ENCODE measurements at places on chromosomes 5 and 9.
A peak's percentile ranks its signal among the peaks of the same experiment; 100 is the strongest.

GRCh38 chr5:72347801-72348308 is 27.7 kb downstream of the PTCD2 start:
- peak; percentile 95 for DNase-seq

DNA sequence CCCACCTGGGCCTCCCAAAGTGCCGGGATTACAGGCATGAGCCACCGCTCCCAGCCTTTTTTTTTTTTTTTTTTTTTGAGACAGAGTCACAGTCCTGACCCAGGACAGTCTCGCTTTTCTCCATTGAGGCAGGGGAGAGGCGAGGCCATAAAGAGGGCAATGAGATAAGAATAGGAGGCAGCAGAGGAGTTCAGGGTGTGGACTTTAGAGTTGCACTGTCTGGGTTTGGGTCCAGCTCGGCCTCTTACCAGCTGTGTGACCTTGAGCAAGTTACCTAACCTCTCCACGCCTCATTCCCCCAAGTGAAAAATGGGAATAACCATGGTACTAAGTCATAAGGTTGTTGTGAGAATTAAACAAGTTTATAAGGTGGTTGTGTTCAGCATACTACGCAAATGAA is 24.6 kb upstream of the ANKH start:
- DNase-seq: no peak

GRCh38 chr5:76679231-76679630 is 36.7 kb upstream of the F2R start:
- DNase-seq: no peak

DNA sequence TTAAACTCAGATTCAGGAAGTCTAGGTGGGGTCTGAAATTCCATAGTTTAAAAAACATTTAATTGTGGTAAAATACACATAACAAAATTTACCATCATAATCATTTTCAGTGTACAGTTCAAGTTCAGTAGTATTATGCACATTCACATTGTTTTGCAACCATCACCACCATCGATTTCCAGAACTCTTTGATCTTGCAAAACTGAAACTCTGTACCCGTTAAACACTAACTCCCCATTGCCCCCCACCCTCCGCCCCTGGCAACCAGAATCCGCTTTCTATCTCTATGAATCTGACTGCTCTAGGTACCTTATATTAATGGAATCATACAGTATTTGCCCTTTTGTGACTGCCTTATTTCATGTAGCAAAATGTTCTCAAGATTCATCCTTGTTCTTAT is 117.5 kb downstream of the CEP120 start:
- no peak for DNase-seq

DNA sequence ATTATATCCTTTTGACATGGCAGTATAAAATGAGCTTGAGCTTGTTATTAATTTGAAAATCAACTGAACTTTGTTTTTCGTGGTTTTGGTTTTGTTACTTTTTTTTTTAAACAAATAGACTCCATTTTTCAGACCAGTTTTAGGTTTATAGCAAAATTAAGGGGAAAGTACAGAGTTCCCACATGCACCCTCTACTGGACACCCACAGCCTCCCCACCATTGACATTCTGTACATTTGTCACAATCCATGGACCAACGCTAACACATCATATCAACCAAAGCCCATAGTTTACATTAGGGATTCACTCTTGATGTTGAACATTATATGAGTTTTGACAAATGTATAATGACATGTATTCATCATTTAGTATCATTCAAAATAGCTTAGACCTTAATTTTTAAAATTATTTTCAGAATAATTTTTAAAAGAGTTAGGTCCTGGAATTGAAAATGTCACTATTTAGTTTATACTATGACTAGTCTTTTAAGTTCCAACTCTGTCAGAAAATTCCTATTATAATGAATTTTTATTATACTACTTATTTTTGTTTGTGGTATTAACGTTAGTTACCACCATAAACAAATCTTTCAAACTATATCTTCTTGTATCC is 35.3 kb upstream of the JMY start:
- DNase-seq: no peak

DNA sequence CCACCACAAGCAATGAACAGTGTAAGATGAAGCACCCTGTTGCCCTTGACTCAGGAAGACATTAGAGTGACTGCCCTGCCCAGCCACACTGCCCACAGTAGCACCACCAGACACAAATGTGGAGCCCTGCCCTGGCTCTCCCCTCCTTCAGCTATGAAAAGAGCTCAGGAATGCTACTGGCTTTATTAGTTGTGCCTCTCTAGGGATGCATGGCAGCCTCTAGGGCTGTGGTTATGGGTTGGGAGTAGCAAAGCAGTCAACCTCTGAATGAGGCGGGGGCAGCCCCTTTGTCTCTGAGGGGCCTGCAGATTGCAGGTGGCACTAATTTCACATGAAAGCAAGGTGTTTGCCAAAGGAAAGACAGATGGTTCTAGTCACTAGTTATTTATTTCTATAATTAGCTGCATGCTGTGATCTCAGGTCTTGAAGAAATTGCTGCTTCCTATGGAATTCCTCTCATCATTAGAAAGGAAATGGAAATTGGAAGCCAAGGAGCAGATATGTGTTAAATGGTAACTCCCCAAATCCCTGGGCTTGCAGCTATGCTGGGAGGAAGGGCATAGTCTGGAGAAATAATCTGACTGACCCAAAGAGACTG is 259.4 kb downstream of the TLR4 start:
- no peak for DNase-seq

- DNase-seq: no peak
Observed at GRCh38 chr9:134333234-134333873, 7.1 kb downstream of the RXRA start.

GRCh38 chr9:95822583-95823431 is 52.7 kb upstream of the ERCC6L2 start:
- DNase-seq: peak; percentile 44

DNA sequence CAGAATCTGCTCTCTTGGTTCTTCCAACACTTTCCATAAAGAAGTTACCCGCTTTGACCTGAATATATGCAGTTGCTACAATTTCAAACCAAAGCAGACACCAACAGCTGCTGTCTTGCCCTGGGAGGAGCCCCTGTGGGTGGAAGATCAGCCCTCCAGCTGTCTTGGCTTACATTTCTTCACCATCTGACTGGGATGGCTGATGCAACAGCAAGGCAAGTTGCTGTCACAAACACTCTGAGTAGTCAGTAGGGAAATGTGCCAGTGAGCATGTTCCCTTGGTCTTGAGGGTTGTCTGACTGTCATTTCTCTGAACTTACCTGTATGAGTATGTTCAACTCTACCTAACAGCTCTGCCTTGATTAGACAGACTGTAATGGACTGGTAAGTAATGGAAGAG is 152.9 kb downstream of the SGCD start:
- DNase-seq: peak; percentile 1

DNA sequence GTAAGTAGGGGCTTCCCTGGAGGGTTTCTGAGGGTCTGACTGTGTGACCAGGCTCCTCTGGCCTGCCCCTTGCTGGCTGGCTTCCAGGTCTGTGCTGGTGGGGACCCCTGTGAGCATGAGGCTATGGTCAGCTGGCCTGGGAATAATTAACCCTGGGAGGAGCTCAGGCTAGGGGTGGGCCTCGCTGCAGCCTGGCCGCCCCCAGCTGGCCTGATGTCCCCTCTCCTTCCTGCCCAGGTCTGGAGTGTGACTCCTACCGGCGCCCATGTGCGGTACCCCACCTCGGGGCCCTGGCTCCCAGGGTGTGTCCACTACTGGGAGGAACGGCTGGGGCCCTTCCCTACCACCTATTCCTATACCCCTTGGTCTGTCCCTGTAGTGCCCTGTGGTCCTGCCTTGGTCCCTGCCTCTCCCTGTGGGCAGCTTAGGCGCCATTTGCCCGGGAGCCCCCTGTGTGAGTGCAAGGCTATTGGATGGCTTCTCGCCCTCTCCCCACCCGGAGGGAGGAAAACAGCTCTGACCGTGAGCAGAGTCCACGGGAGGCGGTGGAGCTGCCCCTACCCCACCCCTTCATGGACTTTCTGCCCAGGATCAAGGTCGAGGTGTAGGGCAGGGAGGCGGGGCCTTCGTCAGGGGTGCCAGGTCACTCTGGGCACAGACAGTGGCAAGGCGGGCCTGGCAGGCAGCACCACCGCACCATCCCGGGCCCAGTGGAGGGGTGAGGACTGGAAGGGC is 9.4 kb downstream of the RXRA start:
- no peak for DNase-seq

DNA sequence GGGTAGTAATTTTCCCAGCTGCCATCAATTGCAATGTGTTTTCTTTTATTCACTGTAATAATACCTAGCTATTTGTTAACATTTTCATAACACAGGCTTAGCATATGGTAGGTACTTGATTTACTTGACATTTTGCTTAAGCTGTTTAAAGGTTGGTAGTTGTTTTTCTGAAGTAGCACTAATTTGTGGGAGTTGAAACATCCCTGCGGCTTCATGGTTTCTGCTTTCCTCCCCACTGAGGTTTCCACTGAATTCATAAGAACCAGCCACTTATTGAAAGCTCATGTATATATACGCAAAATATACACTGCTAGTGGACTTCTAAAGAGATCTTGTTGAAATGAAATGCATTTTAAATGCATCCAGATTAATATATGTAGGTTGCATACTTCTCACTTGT is 559.9 kb downstream of the TLE4 start:
- DNase-seq: no peak

DNA sequence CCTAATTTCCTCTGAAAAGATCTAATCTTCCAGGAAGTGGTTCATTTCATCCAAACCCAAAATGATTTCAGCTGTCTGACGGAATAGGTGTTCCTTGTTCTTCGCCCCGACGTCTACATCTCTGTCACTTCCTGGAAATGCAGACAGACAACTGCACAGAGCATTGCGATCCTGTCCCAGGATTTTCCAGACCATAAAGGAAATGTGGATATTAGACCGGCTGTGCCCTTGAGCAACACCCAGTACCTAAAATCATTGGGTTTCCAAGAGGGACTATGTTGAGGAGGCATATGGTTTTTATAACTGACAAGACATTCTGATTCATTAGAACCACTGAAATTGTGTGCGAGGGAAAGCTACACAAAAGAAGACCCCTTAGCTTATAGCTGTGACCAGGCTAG is 74.2 kb downstream of the MSX2 start:
- no peak for DNase-seq

GRCh38 chr5:160434022-160434531 is 12.4 kb downstream of the PTTG1 start:
- DNase-seq: peak; percentile 29

DNA sequence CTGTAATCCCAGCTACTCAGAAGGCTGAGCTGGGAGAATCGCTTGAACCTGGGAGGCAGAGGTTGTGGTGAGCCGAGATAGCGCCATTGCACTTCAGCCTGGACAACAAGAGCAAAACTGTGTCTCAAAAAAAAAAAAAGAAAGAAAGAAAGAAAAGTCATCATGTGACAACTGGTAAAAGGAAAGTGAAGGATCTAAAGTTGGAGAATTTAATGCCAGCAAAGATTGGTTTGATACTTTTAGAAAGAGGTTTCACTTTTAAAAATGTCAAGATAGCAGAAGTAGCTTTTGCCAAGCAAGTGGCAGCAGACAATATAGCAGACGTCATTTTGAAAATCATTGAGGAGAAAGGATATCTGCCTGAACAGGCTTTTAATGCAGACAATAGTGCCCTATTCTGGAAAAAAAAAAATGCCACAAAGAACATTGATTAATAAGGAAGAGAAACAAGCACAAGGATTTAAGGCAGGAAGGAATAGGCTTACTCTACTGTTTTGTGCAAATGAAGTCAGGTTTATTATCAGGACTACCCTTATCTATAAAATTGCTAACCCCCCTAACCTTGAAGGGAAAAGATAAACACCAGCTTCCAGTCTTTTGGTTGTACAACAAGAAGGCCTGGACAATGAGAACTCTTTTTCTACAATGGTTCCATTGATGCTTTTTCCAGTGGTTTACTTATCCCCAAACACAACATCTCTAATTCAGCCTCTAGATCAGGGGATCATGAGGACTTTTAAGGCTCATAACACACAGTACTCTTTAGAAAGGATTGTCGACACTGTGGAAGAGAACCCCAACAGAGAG is 12.0 kb downstream of the PKD2L2 start:
- no peak for DNase-seq

- DNase-seq: no peak
Observed at GRCh38 chr5:158832731-158833130, 267.0 kb downstream of the EBF1 start.

- no peak for DNase-seq
Observed at GRCh38 chr5:133758641-133759040, 146.3 kb upstream of the FSTL4 start.

DNA sequence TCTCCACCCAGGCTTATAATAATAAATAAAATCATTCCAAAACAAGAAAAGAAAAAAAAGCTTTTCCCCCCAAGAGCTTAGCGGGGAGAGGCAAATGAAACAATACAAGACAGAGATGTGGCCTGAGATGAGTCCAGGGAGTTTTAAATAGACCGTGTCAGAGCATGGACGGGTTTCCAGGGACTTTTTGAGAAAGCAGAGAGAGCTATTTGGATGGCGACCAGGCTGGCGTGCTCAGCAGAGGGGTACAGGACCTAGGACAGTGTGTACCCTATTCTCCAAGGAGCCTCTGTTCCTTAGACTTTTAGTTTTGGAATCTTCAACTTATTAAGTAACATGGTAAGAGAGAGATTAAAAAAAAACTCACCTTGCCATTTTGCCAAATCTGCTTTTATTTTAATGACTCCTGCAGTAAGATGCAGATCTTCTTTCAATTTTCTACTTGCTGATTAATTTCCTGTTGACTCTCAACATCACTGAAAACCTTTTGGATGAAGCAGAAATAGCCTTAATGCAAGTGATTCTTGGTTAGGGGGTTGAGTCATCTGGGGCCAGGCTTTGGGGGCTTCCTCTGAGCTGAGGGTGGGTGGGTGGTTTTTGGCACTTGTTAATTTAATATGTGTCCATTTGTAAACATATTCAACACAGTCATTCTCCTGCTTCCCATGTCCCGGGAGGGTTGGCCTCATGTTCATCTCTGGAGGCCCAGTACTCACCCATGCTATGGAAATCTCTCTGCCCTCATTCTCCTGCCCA is 49.6 kb upstream of the OSMR start:
- no peak for DNase-seq

DNA sequence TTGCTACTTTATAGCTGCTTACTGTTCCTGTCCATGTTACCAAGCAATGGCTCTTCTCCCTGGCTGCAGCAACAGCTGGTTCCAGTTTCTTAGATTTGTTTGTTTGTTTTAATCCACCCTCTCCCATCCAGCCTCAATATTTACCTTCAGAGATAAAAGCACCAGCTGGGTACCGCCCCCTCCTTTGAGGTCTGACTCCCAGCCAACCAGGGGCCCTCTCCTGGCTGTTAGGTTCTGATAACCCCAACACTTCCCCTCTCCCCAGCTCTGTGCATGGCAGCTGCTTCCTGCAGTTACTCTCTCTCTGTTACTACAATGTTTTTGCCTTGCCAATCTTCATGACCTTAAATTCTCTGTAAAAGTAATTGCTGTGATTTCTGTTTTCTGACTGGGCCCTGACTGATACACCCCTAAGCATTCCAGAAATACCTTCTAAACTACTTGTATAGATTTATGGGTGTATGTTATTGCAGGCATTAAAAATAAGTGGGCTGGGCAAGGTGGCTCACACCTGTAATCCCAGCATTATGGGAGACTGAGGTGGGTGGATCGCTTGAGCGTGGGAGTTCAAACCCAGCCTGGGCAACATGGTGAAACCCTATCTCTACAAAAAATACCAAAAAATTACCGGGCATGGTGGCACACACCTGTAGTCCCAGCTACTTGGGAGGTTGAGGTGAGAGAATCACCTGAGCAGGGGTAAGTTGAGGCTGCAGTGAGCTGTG is 2.6 kb upstream of the GCNT1 start:
- DNase-seq: peak; percentile 48

All from foreskin keratinocyte (primary cell).